ENCODE measurements at places on chromosomes 4 and X. TPM values are rescaled to one million over a fixed set of nuclear protein-coding genes. Genes with fewer than 3 reads are reported as not detected.

TMEM255A gene
- total RNA-seq = 0.18 TPM

PCYT1B gene
- 6.9 TPM for total RNA-seq

DNA sequence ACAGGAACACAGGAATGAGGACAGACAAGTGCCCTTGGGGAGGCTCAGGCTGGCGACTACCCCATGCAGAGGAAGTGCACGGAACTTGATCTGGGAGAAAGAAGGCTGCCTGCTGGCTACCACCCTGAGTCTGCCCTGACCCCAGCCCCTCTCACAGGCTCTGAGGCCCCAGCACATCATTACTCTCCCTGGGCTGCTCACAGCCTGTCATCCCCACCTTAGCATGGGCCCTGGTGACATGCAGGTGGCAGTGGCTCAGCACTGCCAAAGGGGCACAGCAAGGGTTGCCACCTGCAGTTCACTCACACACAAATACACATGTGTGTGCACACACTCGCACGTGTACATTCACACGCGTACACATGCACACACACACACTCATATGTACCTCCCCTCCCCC, 26.1 kb upstream of the MAMLD1 start:
- no peak overlapping the region for H3K27ac ChIP-seq
- no peaks in the 10 kb centered on the region for H3K27me3 ChIP-seq
- H3K36me3 ChIP-seq = no peaks in the 10 kb centered on the region
- no peaks in the 10 kb centered on the region for H3K4me1 ChIP-seq

GUCY1A1 gene
- total RNA-seq = 103 TPM

DNA sequence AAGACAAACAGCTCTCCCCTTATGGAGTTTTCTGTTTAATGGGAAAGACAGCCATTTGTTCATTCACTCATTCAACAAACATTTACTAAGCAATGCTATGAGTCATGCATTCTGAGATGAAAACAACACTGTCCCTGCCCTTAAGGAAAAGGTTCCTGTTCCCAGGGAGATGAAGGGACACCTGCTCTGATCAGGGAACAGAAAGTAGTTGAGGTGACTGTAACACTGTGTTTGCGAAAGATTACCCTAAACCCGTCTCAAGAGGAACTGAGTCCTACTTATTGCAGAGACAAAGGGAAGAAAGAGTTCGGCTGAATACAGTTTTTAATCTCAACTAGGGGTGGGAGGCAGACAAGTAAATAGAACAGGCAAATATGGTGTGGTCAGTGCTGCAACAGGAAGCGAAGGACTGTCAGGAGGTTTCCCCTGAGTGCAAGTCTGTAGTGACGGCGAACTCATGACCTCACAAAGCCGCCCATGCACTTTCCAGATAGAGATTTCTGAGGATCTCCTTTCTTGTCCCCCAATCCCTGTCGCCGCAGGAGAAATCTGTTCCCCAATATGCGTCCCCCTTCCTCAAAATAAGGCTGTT, 712 bp downstream of the STX18 start:
- H3K36me3 ChIP-seq = no peaks in the 10 kb centered on the region
- no peaks in the 10 kb centered on the region for H3K27me3 ChIP-seq
- H3K4me1 ChIP-seq = no peaks in the 10 kb centered on the region

TAF7L gene
- total RNA-seq = 54.6 TPM

GRCh38 chrX:50691820-50692219, 122.2 kb downstream of the SHROOM4 start:
- H3K27ac ChIP-seq = no peak overlapping the region
- no peak overlapping the region for H3K4me3 ChIP-seq
- peak; percentile 3 for DNase-seq
- no peaks in the 10 kb centered on the region for H3K36me3 ChIP-seq
- H3K27me3 ChIP-seq = no peaks in the 10 kb centered on the region

DNA sequence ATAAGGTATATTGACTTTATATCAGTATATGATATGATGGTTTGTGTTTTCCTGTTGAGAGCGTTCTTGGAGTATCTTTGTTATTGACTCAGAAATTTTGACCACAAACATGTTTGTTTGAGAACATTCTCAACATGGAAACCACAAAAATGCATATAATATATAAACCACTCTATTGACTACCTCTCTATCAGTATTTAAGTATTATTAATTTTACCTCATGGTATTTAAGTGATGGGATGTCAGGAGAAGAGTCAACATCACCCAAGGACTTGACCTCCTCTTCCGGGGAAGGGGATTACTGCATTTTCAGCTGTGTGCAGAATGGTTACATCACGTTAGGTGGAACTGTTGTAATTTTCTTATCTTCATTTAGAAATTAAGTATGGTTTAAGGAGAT, 54.3 kb upstream of the PUDP start:
- H3K36me3 ChIP-seq = no peaks in the 10 kb centered on the region
- no peaks in the 10 kb centered on the region for H3K27me3 ChIP-seq
- no peaks in the 10 kb centered on the region for H3K4me1 ChIP-seq
- H3K4me3 ChIP-seq = no peak overlapping the region
- no peak for DNase-seq
- no peak overlapping the region for H3K27ac ChIP-seq

DNA sequence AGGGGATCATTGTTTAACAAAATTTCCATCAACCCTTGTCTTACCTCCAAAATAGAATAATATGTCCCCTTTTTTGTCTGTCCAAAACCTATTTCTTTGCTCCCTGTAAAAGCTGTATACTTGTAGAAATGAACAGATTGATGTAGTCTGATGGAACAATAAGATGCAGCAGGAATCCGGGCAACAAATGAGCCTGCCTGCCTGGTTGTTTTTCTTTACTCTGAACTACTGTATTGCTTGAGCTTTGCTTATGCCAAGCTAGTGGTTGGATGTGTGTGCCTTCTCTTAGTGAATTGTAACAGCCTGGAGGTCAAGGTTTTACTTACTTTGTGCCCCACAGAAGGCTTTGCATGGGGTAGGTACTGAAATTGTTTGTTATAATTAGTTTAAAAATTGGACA, 116.2 kb upstream of the TLL1 start:
- no peak for DNase-seq
- H3K4me1 ChIP-seq = no peaks in the 10 kb centered on the region
- no peaks in the 10 kb centered on the region for H3K36me3 ChIP-seq
- H3K27ac ChIP-seq = no peak overlapping the region

NPY2R gene
- not detected for total RNA-seq

SEPTIN11 gene
- 19.4 TPM for total RNA-seq

HERC3 gene
- total RNA-seq = 36.5 TPM

TREX2 gene
- 5.8 TPM for total RNA-seq

GRCh38 chr4:171875291-171875690, 62.1 kb downstream of the GALNTL6 start:
- no peaks in the 10 kb centered on the region for H3K36me3 ChIP-seq
- no peak for DNase-seq
- no peaks in the 10 kb centered on the region for H3K27me3 ChIP-seq
- H3K4me3 ChIP-seq = no peak overlapping the region

WNK3 gene
- 60.3 TPM for total RNA-seq

DNA sequence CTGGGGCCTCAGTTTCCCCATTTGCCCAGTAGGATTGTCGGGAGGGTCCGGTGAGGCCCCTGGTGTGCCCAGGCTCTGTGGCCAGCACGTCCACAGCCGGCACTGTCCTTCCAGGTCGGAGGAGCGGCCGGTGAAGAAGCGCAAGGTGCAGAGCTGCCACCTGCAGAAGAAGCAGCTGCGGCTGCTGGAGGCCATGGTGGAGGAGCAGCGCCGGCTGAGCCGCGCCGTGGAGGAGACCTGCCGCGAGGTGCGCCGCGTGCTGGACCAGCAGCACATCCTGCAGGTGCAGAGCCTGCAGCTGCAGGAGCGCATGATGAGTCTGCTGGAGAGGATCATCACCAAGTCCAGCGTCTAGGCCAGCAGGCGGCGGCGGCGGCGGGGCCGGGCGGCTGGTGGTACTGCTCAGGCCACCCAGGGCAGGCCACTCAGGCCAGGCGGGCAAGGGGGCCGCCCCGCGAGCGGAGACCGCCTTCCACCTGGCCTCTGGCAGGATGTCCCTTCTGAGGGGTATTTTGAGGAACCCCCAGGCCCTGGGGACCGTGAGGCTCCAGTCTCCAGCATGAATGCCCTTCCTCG, 6.7 kb downstream of the MSANTD1 start:
- no peaks in the 10 kb centered on the region for H3K27me3 ChIP-seq
- H3K36me3 ChIP-seq = no peaks in the 10 kb centered on the region
- no peaks in the 10 kb centered on the region for H3K4me1 ChIP-seq
- H3K4me3 ChIP-seq = no peak overlapping the region
- no peak overlapping the region for H3K27ac ChIP-seq

DNA sequence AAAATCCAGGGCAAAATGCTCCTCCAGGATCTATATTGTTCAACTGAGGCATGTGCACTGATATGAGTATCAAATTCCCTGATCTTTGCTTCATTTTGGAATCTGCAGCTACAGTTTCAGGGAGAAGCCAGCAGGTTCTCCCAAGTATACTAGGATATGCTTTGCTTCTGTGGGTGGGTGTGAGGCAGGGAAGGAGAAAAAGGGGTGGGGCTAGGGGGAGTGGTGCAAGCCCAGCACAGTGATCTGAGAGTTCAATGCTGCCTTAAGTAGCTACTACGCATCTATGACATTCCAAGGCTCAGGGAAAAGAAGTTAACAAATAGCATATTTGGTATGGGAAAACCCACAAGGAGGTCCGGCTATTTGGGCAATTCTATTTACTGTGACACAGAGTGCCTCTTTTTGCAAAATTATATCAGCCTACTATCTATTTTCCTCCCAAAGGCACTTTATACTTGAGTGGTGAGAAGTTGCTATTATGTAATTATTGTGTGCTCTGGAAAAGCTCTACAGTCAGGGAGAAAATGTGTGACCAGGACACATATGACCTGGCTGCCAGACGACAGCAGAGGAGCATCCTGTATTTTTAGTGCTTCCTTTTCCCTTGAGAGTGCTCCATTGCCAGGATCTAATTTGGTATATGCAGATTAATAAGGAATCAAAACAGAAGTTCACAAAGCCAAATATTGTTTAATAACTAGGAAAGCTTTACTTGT, 162.0 kb downstream of the RNF150 start:
- no peaks in the 10 kb centered on the region for H3K4me1 ChIP-seq
- no peaks in the 10 kb centered on the region for H3K27me3 ChIP-seq
- H3K4me3 ChIP-seq = no peak overlapping the region
- H3K27ac ChIP-seq = no peak overlapping the region
- H3K36me3 ChIP-seq = no peaks in the 10 kb centered on the region

DNA sequence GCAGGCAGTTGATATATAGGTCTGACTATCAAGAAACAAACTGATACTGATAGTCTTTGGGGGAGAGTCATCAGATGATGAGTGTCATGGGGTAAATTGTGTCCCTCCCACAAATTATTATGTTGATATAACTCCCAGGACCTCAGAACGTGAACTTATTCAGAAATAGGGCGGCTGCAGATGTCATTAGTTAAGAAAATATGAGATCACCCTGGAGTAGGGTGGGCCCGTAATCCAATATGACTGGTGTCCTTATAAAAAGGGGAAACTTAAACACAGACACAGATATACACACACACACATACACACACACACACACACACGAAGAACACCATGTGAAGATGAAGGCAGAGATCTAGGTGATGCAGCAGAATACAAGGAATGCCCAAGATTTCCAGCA, 32.7 kb upstream of the ARHGEF9 start:
- no peak for DNase-seq
- no peak overlapping the region for H3K4me3 ChIP-seq
- no peaks in the 10 kb centered on the region for H3K27me3 ChIP-seq
- H3K4me1 ChIP-seq = no peaks in the 10 kb centered on the region
- no peak overlapping the region for H3K27ac ChIP-seq

- H3K27me3 ChIP-seq = no peaks in the 10 kb centered on the region
- no peak for DNase-seq
- H3K4me3 ChIP-seq = no peak overlapping the region
- no peak overlapping the region for H3K27ac ChIP-seq
- no peaks in the 10 kb centered on the region for H3K4me1 ChIP-seq
Measured at GRCh38 chrX:18173494-18174180, 47.0 kb downstream of the BEND2 start.

REELD1 gene
- 1.1 TPM for total RNA-seq

- no peaks in the 10 kb centered on the region for H3K4me1 ChIP-seq
- H3K27me3 ChIP-seq = no peaks in the 10 kb centered on the region
- no peak for DNase-seq
- no peaks in the 10 kb centered on the region for H3K36me3 ChIP-seq
- H3K4me3 ChIP-seq = no peak overlapping the region
- no peak overlapping the region for H3K27ac ChIP-seq
Measured at GRCh38 chr4:95363966-95364365, 184.8 kb downstream of the UNC5C start.

DNA sequence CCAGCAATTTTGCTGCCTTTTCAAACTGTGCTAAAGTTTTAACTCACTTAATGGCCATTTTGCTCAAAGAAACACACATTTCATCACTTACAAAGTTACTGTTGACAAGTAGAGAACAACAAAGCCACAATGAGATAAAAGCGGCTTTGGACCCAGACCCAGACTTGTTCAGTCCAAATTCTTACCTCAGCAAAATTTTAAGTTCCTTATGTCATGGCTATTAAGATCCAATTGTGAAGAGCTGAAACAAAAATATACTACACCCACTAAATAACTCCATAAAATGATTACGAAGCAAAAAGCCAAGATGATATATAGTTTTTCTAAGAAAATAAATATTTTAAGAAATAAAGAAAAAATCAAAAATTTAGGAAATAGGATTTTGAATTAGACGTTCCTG, 137.0 kb upstream of the INPP4B start:
- H3K36me3 ChIP-seq = no peaks in the 10 kb centered on the region
- H3K27me3 ChIP-seq = no peaks in the 10 kb centered on the region
- no peak overlapping the region for H3K4me3 ChIP-seq
- no peak for DNase-seq

GRCh38 chrX:108584617-108585211, 145.1 kb downstream of the COL4A5 start:
- H3K27me3 ChIP-seq = no peaks in the 10 kb centered on the region
- no peaks in the 10 kb centered on the region for H3K36me3 ChIP-seq
- H3K27ac ChIP-seq = no peak overlapping the region
- no peak overlapping the region for H3K4me3 ChIP-seq
- H3K4me1 ChIP-seq = no peaks in the 10 kb centered on the region

RHOXF1 gene
- not detected for total RNA-seq

DNA sequence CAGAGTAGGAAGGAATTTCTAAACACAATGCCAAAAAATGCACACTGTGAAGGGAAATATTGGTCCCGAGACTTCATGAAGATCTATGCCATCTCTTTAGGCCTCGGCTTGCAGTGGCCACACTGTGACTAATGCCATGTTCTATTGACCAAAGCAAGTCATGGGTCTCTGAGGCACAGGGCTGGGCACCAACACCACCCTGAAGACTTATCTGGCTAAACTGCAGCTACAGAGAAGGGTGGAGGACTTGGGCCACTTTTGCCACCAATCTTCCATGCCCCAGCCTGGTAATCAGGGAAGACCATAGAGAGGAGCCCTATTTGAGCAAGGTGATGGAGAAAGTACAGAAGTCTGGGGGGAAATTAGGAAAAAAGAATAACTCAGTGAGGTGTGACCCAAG, 42.1 kb downstream of the HMX1 start:
- no peaks in the 10 kb centered on the region for H3K4me1 ChIP-seq
- no peak overlapping the region for H3K4me3 ChIP-seq
- H3K27ac ChIP-seq = no peak overlapping the region
- H3K36me3 ChIP-seq = no peaks in the 10 kb centered on the region
- no peaks in the 10 kb centered on the region for H3K27me3 ChIP-seq

F11 gene
- total RNA-seq = not detected

- no peak overlapping the region for H3K4me3 ChIP-seq
- DNase-seq = no peak
- H3K4me1 ChIP-seq = no peaks in the 10 kb centered on the region
- no peak overlapping the region for H3K27ac ChIP-seq
- no peaks in the 10 kb centered on the region for H3K36me3 ChIP-seq
- H3K27me3 ChIP-seq = no peaks in the 10 kb centered on the region
Measured at GRCh38 chr4:5772528-5773270, 61.7 kb downstream of the EVC start.

- H3K4me1 ChIP-seq = peaks cover 31% of the 10 kb centered on the region
- peak overlapping the region; percentile 24 for H3K27ac ChIP-seq
- no peaks in the 10 kb centered on the region for H3K36me3 ChIP-seq
- peak; percentile 53 for DNase-seq
- no peaks in the 10 kb centered on the region for H3K27me3 ChIP-seq
- no peak overlapping the region for H3K4me3 ChIP-seq
Measured at GRCh38 chr4:87073199-87074120, 138.6 kb downstream of the AFF1 start.

Measured in prostate gland (tissue), 2 donors.